ENCODE measurements at places on chromosomes 7 and 10.

GRCh38 chr10:45253183-45253914 lies 62.1 kb downstream of the OR13A1 start:
- no peak for DNase-seq

- no peak for DNase-seq
Measured at GRCh38 chr10:17891435-17891834, 60.3 kb upstream of the SLC39A12 start.

- no peak for DNase-seq
Measured at GRCh38 chr7:23369695-23370404, 70.7 kb downstream of the MALSU1 start.

- no peak for DNase-seq
Measured at GRCh38 chr10:116634126-116634975, 13.6 kb downstream of the PNLIPRP2 start.

DNA sequence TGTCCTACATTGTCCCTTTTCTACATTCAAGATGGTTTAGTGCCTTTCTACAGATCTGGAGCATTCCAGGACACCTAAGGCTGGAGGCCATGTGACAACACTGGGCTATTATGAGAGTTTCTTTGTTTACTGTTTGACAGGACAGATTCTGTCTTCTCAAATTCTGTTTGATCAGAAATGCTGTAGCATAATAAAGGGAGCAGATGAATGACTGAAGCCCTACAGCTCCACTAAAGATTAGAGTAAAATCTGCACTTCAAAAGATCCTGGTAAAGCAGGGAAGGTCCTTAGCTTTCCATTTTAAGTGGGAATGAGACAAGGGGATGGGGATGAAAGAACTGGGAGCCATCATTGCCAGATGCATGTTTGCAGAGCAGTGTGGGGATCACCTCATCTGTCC lies 38.4 kb downstream of the TMEM229A start:
- DNase-seq = no peak

GRCh38 chr10:130463104-130463875 lies 327.1 kb downstream of the GLRX3 start:
- no peak for DNase-seq

- DNase-seq = no peak
Measured at GRCh38 chr7:45451342-45452035, 122.7 kb upstream of the ADCY1 start.

DNA sequence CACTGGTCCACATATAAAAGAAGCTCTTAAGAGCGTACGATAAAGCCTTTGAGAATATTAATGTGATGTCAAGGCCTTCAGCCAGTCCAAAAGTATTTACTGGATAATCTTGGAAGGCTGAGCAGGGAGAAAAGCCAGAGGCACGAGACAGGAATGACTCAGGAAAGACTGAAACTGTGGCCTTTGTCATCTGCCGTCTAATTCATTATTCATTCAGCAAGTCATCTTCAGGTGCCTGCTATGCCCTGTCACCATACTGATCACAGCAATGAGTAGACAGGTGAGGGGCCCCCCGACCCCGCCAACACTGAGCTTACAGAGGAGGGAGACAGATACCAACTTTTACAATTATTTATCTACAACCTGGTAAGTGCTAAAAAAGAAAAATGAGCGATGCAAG lies 78.9 kb downstream of the VOPP1 start:
- DNase-seq = no peak

- no peak for DNase-seq
Measured at GRCh38 chr7:157483971-157484410, 147.2 kb downstream of the DNAJB6 start.

GRCh38 chr7:141954334-141954733 lies 7.6 kb upstream of the CLEC5A start:
- DNase-seq = no peak

DNA sequence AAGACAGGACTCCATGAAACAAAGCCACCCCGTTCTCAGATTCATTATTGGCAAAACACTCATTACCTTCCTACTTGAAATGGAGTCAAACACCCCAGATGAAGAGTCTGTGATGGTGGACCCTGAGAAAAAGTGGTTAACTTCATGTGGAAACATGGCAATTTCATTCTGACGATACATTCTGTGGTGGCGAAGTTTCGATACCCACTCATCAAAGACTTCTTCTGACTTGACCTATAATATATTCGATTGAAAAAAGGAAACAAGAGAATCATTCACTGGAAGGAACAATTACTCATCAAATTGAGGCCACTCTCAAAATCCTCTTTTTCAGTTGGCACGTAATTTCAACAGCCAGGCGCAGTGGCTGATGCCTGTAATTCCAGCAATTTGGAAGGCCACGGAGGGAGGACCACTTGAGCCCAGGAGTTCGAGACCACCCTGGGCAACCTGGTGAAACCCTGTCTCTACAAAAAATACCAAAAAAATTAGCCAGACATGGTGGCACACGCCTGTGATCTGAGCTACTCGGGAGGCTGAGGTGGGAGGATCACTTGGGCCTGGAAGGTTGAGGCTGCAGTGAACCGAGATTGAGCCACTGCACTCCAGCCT lies 108.8 kb upstream of the GSDME start:
- DNase-seq = no peak

GRCh38 chr7:34260279-34260678 lies 354.9 kb downstream of the BMPER start:
- no peak for DNase-seq

DNA sequence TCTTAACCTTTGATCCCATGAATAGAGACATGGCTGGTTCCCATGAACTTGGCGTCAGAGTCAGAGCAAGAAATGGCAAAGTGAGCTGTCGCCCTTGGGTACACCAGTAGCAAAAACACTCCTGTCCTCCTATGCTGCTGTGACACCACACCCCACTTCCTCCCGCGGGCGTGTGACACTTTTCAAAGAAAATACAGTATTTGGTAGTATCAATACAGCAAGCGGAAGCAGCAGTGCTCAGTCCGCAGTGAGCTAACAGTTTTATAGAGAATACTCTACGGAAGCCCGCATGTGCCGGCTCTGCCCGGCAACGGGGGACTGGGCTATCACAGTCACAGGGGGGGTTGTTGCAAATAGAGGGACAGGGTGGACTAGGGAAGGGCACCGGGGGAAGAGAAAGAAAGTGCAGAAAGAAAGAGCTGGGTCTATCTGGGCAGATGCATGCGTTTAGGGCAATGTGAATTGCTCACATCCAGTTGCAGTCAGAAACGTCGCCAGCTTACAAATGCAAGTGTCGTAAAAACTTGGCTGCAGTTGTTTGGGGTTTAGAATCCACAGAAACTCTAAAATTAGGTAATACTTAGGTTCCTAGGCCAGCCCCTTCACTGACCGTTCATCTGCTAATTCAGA lies 49.8 kb downstream of the PRKCQ start:
- no peak for DNase-seq

DNA sequence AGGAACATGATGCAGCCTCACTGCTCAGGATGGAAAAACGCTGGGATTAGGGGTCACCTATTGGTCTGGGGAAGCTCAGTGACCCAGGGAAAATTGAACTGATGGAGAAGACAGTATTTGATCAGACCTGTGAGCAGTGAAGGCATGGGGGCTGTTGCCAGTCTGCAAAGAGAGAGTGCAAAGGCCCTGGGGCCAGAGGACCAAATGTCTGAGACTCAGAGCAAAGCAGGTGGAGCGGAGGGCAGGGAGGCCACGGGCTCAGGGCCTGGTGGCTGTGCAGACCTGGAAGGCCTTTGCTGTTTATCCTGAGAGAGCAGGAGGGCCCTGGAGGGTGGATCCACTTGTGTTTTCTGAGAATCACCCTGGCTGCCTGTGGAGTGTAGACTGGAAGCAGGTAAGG lies 67.1 kb downstream of the INPP5A start:
- no peak for DNase-seq

DNA sequence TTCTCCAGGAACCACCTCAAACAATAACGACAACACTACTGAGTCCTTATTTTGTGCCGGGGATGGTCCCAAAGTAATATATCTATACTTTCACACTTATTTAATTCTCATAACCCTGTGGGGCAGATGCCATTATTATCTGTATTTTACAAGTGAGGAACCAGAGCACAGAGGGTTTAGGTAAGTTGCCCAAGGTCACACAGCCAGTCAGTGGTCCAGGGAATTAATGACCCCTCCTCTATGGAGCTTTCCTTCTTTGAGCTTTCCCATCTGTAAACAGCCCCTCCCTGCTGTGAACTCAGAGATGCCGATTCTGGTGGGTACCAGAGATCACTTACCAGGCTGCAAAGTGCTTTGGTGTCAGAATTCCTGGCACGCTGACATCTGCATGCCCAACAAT lies 105.7 kb downstream of the C10orf105 start:
- DNase-seq = no peak

DNA sequence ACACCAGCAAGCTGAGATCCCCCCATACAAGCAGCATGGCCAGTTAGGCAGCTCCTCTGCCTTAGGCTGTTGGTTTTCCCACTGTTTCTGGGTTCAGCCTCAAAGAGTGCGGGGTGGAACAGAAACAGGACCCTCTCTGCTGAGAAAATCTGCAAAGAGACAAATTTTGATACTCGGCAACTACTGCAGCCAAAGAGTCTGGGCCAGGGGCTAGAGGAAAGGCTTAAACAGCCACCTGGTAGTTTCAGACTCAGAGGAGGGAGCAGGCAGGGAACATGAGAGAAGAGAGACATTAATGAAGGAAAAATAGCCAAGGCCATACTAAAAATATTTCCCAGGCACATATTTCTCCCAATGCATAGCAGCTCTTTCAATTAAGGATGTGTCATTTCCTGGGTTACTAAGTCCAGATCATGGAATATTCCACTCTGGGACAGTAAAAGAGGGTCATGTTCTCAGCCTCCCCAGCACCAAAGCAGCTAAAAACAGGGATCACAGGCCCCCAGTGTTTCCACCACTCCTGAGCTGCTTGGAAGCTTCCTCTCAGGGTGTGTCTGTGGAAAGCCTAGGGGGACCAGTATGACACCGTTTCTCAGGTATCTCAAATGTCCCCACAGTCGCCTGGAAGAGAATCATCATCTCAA lies 29.8 kb downstream of the PDLIM1 start:
- DNase-seq = no peak

DNA sequence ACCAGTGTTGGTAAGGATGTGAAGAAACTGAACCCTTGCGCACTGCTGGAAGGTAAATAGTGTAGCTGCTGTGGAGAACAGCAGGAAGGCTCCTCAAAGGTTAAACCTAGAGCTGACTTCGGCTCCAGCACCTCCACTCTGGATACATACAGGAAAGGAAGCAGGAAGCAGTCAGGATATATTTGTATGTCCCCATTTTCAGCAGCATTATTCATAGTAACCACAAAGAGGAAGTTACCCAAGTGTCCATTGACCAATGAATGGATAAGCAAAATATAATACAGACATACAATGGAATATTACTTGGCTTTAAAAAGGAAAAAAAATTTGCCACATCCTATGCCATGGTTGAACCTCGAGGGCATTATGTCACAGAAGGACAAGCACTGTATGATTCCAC lies 15.0 kb downstream of the RET start:
- no peak for DNase-seq

DNA sequence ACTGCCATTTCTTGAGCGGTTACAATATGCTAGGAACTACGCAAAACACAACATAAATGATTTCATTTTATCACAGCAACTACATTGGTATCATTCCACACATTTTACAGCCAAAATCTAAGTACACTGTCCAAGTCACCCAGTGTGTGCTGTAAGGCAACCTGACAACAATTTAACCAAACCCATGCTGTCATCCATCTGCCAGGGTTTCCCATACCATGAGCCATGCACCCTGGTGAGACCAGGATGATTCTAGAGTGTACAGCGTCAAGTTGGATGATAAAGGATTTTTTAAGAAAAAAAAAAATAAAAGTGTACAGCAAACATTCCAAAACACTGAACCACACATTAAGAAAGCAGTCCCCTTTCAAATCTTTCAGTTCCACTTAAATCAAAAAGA lies 52.9 kb downstream of the PIK3AP1 start:
- no peak for DNase-seq

DNA sequence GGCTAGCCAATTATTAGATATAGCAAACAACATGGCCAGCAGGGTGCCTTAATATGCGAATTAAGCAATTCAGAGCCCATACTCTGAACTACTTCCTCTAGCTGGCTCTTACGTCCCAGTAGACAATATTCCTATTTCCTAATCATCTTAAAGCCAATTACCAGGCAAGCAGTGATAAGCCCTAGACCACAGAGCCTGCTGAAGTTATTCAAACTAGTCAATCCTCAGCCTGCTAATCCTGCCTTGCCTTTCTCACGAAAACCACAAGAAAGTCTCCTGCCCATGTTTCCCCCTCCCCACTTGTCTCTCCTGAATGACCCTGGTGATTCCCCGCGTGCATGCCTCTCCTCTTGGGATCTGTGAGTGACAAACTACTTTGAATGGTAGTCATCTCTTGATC lies 86.8 kb upstream of the CACNA2D1 start:
- no peak for DNase-seq

GRCh38 chr10:4353059-4353655 lies 472.9 kb upstream of the AKR1E2 start:
- DNase-seq = no peak

GRCh38 chr7:4042402-4043045 lies 639.6 kb upstream of the FOXK1 start:
- DNase-seq = no peak

DNA sequence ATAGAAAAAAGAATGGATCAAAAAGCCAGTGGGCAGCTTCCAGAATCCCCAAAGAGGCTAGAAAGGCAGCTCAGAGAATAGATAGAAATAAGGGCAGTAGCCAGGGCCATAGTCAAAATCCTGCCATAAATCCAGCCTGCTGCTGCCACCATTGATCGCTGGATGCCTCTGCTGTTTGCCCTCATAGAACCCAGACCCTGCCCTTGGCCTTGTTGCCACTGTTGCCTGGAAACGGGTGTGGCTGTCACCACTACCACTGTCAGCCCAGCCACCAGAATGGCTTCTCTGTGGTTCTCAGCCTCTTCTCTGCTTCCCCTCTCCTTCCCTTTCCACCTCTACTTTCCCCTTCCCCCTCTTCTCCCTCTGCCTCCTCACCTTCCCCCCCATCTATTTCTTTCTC lies 57.8 kb downstream of the HHEX start:
- no peak for DNase-seq

- no peak for DNase-seq
Measured at GRCh38 chr7:101814081-101814990, 3.1 kb upstream of the CUX1 start.

- no peak for DNase-seq
Measured at GRCh38 chr7:77481615-77482014, 55.5 kb upstream of the PTPN12 start.

GRCh38 chr10:11842411-11842810 lies 19.3 kb downstream of the PROSER2 start:
- DNase-seq = no peak

GRCh38 chr10:59176241-59177030 lies at the start of gene PHYHIPL:
TSS of gene PHYHIPL (plus strand) at chr10:59176643. CDS start at chr10:59176854, 211 bp downstream.
- DNase-seq = peak; percentile 7

- DNase-seq = no peak
Measured at GRCh38 chr10:47453141-47454007, 30.5 kb downstream of the ANXA8 start.

DNA sequence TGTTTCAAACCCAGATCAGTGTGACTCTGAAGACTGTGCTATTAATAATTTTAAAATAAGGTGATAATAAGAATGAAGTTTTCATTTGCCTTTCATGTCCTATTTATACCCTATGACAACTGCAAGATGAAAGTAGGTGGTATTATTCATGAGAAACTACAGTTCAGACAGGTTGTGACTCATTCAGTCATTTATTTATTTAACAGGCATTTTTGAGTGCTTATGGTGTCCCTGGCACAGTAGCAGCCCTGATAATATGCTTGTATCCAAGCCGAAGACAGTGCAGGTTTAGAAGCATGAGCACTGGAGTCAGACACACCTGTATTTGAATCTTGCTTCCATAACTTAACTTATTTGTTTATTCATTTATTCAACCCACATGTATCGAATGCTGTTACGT lies 87.1 kb downstream of the FZD1 start:
- no peak for DNase-seq

GRCh38 chr7:27183682-27184336 lies 1.2 kb downstream of the HOXA11 start:
- no peak for DNase-seq

- DNase-seq = no peak
Measured at GRCh38 chr7:79060498-79060897, 393.0 kb downstream of the MAGI2 start.
